ENCODE measurements at places on chromosomes 6 and 20.

- DNase-seq, result no peak
Observed at GRCh38 chr6:110400208-110400607, 15.2 kb downstream of the DDO start.

DNA sequence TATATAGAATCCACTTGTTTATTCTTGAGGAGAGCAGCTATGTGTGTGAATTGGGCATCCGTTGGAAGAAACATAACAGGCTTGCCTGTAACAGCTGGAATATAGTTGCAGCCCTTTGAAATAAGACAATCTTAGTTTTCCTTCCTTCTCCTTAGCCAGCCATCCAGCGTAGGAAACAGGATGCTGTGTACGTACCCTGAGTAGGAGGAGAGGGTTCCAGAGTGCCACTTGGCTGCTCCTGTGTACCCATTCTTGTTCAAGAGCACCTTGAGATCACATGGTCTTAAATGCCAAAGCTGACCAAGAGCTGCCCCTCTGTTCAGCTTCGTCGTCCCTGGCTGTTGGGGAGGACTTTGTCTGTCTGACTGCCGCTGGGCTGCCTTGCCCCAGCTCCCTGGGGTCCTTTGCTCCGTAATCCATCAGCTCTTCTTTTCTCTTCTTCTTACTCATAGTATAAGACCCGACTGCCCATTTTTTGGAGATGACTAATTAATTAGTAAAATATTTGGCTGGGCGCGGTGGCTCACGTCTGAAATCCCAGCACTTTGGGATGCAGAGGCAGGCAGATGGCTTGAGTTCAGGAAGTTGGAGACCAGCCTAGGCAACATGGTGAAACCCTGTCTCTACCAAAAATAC is 49.0 kb downstream of the RREB1 start:
- DNase-seq, result no peak

- DNase-seq, result no peak
Observed at GRCh38 chr6:166613027-166613426, 14.0 kb downstream of the RPS6KA2 start.

DNA sequence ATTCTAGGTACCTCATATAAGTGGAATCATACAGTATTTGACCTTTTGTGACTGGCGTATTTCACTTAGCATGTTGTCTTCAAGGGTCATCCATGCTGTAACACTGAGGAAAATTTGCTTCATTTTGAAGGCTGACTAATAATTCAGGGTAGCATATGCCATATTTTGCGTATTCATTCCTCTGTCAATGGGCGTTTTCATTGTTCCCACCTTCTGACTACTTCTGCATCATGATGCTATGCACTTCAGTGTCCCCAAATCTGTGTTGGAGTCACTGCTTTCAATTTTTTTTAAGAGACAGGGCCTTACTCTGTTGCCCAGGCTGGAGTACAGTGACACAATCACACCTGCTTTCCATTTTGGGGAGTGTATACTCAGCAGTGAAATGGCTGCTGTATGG is 51.6 kb downstream of the SYNDIG1 start:
- DNase-seq, result no peak

- no peak for DNase-seq
Observed at GRCh38 chr6:111604259-111605099, 1.2 kb downstream of the TRAF3IP2 start.

DNA sequence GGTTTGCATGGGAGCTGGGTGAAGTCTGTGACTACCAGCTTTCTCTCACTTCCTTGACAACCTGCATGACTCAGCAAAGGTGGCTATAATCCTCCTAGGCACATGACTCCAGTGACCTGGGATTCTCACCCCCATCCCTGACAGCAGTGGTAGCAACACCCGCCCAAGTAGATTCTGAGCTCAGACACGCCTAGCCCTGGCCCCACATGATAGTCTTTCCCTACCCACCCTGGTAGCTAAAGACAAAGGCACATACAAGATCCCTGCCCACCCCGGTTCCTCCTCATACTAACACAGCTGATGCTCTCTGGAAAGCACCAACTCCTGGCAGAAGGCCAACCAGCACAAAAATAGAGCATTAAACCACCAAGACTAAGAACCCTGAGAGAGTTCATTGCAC is 25.9 kb upstream of the CRISP1 start:
- no peak for DNase-seq

DNA sequence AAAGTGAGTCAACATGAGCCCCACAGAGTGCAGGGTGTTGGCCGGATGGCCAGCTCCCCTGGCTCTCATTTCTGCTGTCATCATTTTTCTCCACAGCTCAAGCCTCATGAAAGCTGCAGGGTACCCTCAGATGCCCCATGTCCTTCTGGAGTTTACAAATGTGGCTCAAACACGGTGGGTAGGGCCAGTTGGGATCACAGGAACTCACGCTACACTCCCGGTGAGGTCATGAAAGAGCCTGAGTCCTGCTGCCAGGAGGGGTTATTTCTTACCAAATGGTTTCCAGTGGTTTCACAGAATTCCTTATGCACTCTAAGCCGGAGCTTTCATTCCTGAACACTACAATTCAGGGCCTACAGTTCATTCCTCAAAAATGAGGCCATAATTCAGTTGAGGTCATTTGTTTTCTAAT is 78.7 kb downstream of the TMEM170B start:
- no peak for DNase-seq

GRCh38 chr20:53579581-53580375 is 13.9 kb downstream of the ZNF217 start:
- no peak for DNase-seq

GRCh38 chr6:142841915-142842314 is 103.1 kb downstream of the HIVEP2 start:
- DNase-seq, result no peak

- no peak for DNase-seq
Observed at GRCh38 chr6:157954150-157955117, 27.2 kb upstream of the SYNJ2 start.

GRCh38 chr6:151109869-151110575 is 129.7 kb upstream of the AKAP12 start:
- no peak for DNase-seq

GRCh38 chr20:49285233-49285668 is 7.4 kb upstream of the ZNFX1 start:
- DNase-seq, result no peak

DNA sequence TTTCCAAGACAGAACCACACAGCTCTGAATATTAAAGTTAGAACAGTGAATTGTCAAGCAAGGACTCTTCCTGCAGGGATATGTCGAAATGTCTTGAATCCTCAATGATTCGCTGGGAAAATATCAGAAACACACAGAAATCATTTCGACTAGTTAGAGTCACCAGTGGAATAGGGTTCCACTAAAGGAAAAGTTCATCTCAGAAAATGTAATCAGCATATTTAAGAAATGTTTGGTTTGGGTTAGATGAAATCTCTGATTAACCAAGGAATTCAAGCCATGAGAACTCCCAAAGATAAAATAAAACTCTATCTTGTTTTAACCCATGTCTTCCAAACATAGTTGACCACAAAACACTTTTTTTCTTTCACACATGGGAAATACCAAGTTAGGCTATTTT is 621.0 kb upstream of the NRSN1 start:
- no peak for DNase-seq

DNA sequence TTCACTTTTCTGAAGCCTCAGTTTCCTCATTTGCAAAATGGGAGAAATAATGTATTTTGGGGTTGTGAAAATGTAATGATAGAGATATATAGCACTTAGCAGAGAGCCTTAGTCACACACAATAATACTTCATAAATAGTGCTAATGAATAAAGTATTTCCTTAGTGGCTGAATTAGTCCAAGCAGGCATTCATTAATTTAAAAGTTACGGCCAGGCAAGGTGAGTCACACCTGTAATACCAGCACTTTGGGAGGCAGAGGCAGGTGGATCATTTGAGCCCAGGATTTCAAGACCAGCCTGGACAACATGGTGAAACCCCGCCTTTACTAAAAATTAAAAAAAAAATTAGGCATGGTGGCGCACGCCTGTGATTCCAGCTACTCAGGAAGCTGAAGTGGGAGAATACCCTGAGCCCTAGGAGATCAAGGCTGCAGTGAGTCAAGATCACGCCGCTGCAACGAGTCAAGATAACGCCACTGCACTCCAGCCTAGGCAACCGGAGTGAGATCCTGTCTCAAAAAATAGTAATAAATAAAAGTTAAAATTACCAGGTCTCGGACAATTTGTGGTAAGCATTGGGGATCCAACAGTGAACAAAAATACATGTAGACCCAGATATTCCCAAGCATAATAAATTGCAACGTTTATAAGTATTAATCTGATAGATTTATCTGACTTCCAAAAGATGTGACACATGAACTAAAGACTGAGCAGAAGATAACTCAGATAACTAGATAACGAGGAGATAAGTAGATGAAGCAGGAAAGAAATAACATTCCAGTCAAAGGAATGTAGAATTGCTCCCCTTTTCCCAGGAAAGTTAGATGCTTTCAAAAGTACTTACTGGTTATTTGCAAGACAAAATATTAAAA is 2.1 kb upstream of the IBTK start:
- DNase-seq, result no peak

GRCh38 chr6:132978685-132979084 is 164.3 kb downstream of the RPS12 start:
- no peak for DNase-seq

DNA sequence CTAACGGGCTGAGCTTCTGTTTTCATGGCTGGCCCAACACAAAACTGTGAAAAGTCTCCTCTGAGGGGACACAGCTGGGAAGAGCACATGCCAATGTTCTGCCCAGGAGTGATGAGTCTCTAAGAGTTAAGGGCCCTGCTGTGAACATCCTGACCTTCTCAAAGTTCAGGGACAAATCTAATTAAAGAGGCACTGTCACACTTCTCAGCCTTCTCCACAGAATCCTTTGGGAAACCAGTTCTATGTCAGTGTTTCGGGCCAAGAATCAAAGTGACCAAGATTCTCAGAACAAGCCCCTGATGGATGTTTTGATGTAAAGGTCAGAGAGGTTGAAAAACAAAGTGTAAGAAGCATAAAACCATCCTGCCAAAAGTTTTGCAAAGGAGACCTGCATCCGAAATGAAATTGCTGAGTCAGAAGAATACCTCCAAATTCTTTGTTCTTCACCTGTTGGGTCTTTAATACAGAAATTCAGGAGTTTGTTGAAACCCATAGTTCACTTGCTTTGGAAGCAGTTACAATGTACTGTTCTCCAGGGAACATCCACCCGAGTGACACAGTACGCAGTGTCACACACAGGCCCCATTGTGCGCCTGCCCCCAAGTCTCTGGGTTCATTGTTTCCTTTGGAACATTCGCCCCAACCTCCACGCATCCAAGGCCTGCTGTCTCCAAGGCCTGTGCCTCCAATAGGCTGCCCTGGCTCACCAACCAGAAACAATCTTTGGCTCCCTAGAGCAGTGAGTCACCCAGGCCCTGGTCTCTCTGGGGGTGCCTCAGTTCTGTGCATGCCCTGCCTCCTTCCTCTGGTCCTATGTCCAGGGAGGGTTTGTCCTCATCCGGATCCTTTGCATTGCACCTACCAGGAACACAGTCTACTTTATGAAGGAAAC is 65.5 kb upstream of the QKI start:
- DNase-seq, result no peak
